ENCODE measurements at places on chromosomes 6 and 20.

DNA sequence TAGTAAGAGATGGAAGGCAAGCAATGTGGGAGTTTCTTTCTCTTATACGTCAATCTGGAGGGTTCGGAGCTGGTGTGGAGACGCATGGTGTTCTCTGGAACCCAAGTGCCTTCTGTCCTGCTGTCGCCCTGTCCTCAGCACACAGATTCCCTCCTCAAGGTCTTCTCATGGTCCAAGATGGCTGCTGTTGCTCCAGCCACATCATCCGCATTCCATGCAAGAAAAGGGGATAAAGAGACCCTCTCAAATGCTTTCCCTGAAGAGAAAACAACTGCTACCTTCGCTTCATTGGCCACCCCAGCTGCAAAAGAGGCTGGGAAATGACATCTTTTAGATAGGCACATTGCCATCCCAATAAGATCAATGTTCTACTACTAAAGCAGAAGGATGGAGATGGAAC, 151.2 kb downstream of the ANKRD60 start:
- DNase-seq: no peak

DNA sequence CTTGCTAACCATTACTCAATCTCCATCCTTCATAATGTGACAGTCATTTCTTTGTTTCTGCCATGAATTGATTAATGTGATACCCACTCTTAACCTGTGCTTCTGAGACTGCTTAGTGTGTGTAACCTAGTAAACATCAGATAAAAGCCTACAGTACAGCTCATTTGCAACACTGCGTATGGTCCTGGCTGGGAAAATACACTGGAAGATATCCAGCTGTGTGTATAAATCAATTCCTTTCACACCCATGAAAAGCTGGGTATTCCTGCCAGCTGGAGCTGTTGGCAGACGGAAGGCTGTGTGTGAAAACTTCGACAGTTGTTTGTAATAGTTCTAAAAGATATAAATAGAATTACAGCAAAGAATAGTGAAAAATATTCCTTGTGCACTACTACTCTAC, 509.2 kb downstream of the FRK start:
- no peak for DNase-seq

GRCh38 chr20:8853805-8854338, 215.0 kb upstream of the PLCB4 start:
- no peak for DNase-seq

DNA sequence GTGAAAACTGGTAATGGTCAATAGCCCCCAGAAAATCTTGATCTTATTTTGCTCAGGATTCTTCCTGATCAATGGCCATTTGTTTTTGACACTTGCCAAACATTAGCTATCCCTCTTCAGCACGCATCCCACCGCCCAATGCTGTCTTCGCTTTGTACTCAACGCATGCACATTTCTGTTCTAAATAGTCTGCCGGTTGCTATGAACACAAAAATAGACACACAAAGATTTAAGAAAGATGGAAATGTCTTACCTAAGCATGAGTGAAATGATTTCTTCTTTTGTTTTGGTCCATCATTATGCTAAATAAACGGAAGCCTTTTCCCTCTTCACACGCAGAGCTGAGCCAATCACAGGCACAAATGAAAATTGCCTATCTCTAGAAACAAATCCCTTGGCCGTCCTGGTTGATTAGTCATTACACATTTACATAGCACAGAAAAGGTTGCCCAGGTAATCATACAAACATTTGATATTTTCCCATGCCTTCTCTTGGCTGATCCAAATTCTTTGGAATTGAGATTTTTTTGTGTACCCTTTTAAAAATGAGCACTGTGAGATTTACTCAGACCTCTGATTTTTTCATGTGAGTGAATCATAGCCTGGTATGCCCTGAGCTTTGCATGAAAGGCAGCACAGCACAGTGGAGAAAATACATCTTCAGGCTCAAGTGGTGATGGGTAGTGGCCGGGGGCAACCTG, 70.5 kb upstream of the FAM184A start:
- DNase-seq: no peak

GRCh38 chr6:158004701-158005095, 23.0 kb downstream of the SYNJ2 start:
- no peak for DNase-seq

DNA sequence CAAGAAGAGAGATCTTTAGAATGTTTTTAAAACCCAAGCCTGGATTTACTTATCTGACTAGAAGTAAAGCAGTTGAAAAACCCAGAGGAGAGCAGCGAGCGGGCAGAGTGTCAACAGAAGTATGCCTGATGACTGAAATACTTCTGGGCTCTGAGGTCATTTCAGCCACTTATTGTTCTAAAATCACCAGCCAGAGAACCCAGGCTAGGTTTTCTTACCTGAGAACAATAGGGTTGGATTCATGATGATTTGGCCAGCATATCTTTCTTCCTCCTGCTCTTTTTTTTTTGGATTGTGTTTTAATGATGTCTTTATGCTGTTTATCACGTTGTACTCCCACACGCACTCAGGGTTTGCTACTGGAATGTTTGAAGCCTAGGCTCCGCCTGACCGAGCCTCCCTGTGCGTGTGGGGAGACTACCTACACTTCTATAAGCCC, 63.0 kb upstream of the KIF25 start:
- DNase-seq: no peak

DNA sequence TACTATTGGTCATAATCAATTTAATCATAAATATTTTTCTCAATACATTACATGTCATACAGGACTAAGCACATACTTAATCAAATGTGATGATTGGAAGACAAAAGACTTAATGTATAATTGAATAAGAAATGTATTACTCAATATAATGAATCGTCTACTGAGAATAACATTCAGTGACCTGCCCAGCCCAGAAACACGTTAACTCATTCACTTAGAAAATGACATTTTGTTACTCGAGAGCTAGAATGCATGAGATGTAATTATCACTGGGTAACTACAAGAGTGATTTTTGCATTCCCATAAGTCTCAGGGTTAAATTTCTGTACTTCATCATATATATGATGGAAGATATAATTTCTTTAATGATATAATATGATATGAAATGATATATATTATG, 444.8 kb downstream of the EYS start:
- DNase-seq: no peak

DNA sequence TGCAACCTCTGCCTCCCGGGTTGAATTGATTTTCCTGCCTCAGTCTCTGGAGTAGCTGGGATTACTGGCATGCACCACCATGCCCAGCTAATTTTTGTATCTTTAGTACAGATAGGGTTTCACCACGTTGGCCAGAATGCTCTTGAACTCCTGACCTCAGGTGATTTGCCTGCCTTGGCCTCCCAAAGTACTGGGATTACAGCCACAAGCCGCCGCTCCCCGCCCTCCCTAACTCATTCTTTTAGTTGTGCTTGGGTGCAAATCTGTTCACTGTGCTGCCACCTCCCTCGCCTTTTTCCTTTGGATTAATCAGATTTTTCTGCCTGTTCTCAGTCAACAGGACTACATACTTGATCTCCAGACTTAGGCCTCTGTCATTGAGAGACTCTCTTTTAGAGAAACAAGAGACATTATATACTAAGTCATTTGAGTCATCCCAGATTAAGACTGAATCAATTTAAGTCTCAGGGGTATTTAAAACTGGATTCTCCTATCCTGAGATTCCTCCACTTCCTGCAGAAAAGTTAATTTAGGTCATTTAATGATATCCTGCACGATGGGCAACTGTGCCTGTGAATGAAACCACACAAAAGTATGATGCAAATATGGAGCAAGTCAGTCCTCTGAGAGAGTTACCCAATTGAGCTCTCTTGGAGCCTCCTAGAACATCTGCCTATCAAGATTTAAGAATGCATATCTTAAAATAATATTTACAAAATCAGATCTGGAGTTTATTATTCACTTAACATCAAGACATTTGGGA, 136.1 kb upstream of the THEMIS start:
- DNase-seq: no peak

DNA sequence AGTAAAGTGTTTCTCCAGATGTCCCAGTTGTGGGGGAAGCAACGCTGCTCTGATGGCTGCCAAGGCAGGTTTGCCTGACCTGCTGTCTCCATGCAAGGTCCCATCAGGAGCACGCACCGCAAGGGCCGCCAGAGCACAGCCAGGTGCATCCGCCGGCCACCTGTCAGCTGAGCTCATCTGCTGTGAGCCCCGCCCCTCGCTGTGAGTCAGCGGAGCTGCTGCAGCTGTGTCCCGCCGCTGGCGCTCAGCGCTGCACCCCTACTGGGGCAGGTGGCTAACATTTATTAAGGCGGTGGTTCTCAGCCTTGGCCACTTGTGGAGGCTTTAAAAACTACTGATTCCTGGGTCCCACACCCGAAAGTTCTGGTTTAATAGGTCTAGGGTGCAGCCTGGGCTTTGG, 225.7 kb downstream of the UST start:
- DNase-seq: no peak

GRCh38 chr20:36093804-36094145, 60.8 kb upstream of the EPB41L1 start:
- DNase-seq: no peak

DNA sequence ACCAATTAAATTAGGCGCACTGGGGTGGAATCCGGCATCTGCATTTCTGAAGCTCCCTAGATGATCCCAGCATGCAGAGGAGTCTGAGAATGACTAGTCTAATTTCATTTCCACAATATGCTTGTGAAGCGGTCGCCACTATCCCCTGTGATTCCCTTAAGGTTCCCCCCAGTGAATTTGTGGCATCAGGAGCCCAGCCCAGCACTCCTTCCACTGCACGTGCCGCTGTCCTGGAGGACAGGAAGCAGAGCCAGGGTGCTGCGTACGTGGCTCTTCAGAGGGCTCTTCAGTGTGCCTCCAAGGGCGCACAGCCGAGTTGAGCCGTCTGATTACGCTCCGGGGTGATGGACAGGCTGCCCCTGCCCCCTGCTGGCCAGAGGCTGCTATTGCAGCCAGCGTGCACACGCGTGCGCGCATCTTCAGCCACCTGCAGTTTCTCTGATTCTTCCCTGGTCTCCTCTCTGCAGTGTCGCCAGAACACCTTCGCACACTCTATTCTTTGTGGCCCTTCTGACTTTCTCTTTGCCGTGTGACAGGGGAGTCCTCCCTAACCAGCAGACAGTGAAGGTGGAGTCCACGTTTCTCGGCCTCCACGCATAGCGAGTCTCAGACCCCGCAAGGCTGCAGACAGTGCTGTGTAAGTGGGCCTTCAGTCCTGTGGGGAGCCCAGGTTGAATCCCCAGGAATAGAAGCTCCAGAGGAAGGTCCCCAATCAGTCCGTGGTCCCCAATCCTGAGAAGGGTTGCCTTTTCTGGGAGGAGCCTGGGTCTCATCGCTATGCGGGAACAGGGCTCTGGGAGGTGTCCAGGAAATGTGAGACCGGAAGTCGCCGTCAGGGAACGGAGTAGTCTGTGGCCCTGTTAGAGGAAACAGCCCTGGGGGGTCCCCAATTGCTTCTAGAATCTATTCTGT, 16.5 kb upstream of the NCR2 start:
- DNase-seq: peak; percentile 73

DNA sequence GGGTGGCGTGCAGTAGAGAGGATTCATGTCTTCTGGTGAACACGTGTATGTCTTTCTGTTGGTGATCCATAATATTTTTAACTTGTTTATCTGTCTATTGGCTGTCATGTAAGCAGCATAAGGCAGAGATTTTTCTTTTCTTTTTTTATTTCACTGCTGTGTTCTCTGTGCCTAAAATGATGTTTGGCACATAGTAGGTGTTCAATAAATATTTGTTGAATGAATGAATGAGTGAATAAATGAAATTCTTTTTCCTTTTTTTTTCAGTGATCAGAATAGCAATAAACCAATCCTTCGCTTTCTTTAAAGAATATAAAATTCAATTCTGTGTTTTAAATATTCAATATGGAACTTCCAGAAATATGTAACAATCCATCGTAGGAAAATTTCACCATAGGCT, 30.0 kb downstream of the MAK start:
- no peak for DNase-seq

DNA sequence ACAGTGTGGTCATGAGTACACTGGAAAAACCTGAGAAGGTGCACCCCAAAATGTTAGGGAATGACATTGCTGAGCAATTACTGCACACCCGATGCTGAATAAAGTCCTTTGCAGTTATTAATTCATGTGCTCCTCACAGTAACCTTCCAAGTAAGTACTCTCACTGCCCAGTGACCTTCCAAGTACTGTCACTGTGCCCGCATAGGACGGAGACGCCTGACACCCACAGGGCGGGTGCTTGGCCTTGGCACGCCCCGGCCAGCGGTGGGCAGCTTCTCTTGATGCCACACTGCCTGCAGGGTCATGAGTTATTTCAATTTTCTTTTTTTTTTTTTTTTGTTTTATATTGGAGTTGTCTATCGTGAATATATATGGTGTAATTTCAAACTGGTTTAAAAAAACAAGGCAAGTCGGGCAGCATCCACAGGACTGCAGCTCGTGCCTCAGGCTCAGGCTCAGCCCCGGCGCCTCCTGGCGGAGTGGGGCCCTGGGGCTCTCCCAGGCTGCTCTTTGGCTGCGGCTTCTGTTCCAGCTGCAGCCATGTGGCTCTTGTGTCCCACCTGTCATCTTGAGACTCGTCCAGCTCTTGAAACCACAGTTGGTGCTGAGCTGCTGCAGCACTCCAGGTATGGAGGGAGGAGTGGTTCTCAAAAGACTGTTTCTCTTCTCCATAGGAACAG, 27.0 kb downstream of the PNLDC1 start:
- DNase-seq: no peak

GRCh38 chr6:167094436-167094819, 28.5 kb upstream of the CCR6 start:
- DNase-seq: no peak

GRCh38 chr6:157605484-157605883, 217.6 kb upstream of the SNX9 start:
- no peak for DNase-seq

- no peak for DNase-seq
Measured at GRCh38 chr6:83702077-83702476, 6.8 kb downstream of the SNAP91 start.

DNA sequence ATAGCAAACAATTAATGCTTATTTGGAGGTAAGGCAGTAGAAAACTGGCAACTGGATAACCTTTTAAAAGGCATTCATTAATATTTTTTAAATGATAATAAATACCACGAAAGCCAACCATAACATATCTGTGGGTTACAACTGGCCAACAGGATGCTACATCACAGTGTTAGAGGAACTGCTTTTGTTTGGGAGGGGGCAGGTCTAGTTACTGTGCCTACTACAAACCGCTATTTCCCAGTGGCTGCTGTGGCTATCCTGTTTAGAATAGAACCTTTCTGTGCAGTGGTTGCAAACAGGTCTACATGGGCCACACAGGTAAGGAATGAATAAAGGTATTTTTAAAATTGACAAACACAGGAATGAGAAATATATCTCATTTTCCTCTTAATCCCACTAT, 976 bp downstream of the PIGT start:
- no peak for DNase-seq

GRCh38 chr20:50611128-50611810, 80.1 kb downstream of the RIPOR3 start:
- DNase-seq: no peak

- DNase-seq: no peak
Measured at GRCh38 chr6:155880900-155881299, 425.3 kb upstream of the NOX3 start.
